ENCODE measurements at places on chromosomes 12 and 14.

DNA sequence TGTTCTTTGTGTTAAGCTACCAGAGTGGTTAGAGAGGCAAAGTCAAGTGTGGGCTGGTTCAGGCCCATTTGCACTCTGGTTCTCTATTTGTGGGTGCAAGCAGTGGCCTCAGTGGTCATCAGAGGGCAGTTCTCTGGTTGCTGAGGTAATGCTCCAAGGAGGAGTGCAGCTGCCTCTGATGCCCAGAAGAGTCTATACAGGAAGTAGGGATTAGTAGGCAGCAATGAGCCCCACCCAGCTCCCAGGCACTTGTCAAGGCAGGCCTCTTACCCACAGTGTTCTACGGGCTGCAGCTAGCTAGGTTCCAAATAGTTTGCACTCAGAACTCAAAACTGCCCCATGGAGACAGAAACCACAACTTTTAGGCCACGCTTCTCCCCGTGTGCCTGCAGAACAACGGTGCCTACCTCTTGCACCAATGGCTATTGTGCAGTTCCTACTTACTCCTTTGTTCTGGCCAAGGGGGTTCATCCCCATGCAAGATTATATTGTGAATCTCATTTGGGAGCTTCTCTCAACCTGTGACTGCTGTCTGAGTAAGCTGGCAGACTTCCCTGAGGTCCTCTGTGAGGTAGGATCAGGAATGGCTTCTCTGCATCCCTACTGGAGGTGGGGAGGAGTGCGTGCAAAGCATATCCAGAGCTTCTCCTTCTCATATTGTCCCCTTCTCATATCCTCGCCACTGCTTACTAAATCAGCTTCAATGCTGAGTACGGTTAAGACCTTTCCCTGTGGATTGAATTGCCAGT, 410.3 kb upstream of the LMO3 start:
- DNase-seq = no peak

GRCh38 chr14:100620255-100621100, 33.3 kb upstream of the BEGAIN start:
- DNase-seq = no peak

DNA sequence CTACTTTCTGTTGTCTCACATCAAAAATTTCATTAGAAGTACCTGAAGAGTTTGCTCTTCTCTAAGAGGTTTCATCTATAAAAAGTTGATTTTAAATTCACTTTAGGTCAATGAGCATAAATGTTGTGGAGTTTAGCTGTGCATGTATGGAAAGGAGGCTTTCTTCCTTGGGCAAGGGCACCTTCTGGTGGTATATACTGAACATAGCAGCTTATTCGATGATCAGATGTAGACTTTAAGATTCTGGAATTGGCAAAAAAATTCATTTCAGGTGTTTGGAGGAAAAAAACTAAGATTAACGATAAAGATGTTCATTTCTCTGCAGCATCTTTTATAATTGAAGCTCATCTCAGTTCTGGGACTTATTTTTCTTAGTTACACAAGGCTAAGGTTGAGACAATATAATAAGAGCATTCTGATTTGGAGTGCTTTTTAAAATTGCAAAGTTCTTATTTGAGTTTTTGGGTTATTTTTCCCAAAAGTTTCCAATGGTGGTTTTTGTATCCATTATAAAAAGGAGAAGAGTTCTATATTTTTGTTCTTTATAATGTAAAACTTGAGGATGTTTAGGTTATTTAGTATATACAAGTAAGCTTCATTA, 46.8 kb downstream of the TMEM117 start:
- peak; percentile 68 for DNase-seq

- no peak for DNase-seq
Measured at GRCh38 chr12:104641862-104642261, 185.1 kb downstream of the CHST11 start.

DNA sequence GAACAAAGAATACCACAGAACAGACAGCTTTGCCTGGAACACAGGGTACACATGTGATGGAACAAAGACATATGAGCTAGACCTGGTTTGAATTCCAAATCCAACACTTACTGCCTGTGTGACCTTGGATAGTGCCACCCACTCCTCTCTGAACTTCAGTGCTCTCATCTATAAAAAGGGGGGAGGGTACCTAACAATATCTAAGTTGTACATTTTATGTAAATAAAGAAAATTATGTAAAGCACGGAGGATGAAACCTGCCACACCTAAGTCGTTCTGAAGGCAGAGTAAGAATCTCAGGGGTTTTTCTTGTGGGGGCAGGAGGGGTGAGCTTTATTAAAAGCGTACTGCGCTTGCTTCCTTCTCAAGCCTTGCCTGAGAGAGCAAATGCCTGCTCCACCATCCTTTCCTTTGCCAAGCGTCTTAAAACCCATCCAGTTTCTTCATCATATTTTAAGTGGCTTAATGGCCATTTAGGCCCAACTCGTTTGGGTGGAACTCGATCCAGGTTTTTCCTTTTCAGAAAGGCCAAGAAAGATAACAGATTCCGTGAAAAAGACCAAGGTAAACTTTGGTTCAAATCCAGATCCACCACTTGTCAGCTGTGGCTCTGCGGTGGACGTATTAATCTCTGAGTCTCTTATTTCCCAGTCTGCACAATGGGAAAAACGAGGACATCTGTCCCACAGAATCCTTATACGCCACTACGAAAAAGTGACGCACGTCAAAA, 946 bp downstream of the DDX24 start:
- DNase-seq = peak; percentile 65

GRCh38 chr14:96895658-96896271, 98.6 kb downstream of the VRK1 start:
- no peak for DNase-seq

DNA sequence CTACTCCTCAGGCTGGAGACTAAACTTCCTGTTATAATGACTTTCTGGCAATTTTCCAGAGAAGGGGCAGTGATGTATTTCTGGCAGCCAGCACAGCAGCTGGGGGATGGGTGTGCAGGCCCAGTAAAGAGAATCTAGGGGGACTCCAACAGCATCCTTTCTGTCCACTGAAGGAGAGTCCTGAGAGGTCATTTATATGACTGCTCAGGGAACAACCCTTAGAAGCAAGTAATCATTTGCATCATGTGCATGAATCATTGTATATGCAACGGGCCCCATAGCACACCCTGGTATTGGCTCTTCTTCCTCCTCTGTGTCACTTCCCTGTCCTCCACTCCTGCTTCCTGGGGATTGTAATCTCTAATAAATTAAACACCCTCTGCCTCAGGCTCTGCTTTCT, 493.8 kb downstream of the RPS29 start:
- DNase-seq = no peak

- peak; percentile 87 for DNase-seq
Measured at GRCh38 chr14:95531473-95531872, 3.4 kb upstream of the GLRX5 start.

DNA sequence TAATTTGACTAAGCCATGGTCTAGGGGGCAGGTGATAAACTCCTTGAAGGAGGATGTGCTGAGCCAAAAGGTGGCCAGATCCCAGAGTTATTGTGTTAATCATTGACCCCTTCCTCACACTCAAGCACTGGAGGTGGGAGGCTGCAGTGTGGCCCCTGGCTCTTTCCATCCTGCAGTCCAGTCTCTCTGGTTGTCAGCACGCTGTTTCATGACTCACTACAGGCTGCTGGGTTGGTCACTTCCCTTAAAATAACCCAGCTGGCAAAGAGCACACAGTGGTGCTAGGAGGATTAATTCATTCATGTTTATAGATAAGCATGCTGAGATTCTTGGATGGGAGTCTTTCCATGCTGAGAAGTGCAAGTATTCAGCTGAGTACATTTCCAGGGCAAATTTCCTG, 228.9 kb downstream of the ANO2 start:
- peak; percentile 54 for DNase-seq

GRCh38 chr12:19332196-19332595, 107.1 kb upstream of the AEBP2 start:
- no peak for DNase-seq

DNA sequence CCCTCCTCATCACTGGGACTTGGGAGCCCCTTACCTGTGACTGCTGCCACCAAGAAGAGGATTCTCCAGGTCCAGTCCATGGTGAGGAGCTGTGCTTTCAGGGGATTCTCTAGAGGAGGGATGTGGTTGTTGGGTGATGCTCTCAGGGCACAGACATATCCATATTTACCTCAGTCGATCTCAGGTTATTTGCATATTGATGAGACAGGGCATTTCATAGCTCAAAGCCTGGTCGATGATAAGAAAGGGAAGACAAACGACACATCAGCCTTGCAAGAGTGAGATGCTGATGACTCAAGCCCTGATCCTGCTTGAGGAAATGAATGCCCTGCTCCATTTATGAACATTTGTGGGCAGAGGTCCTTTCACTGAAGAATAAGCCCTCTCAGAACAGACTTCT, 981.0 kb downstream of the TMEM121 start:
- DNase-seq = no peak

GRCh38 chr14:33808187-33808586, 142.7 kb downstream of the EGLN3 start:
- no peak for DNase-seq

DNA sequence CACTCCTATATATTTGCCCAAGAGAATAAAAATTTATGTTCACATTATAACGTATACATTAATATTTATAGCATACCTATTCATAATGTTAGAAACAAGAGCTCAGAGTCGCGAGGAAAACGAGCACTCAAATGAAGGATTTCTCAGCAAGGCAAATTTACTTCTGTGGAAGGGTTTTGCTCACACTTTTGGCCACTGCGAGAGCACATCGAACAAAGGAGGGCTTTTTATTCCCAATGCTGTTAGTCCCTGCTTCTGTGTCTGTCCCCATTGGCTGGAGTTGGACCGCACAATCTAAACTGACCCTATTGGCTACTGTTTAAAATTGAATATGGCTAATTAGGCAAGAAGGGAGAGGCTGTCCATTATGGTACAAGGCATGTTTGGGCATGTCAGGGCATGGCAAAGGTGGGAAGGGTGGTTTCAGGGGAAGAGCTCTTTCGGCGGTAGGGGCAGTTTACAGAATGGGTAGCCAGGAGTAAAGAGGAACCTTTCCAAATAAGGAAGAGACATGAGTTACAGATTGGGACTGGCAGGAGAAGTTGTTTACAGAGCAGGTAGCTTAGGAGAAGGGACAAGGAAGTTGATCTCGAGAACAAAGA, 702.9 kb downstream of the TRHDE start:
- DNase-seq = no peak

GRCh38 chr12:16323638-16324037, 23.8 kb upstream of the MGST1 start:
- DNase-seq = no peak

- DNase-seq = peak; percentile 98
Measured at GRCh38 chr12:122072031-122072970, 6.3 kb upstream of the MLXIP start.

DNA sequence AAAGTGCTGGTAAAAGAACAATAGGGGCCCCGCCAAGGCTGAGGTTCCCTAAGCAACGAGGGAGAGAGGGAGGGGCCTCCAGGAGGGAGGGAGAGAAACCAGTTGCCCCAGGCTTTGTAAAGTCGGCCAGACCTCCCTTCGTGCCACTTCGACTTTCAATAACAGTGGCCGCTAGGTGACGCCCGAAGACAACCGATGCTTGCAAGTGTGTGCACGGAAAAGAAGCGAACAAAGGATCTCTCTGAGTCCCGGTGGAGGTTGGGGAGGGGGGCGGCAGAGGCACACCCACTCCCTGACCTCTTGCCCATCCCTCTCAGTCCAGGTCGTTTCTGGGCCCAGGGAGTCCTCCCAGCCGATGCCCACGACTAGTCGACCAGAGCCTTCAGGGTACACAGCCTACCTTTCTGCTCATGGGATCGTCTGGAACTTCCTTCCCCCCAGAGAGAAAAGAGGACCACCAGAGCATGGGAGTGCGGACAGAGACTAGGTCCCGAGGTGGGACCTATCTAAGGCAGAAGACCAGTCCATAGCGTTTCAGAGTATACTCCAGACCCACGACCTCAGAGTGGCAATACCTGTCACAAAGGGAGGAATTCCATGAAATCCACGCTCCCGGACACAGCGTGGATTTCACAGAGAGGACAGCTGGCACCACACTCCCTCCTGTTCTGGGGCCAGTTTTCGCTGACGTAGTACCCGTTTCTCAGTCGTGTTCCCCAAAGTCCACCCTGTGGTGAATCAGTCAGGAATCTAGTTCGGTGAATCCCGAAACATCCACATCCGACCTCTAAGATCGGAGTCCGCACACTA, 262.7 kb upstream of the ALG10B start:
- DNase-seq = no peak

DNA sequence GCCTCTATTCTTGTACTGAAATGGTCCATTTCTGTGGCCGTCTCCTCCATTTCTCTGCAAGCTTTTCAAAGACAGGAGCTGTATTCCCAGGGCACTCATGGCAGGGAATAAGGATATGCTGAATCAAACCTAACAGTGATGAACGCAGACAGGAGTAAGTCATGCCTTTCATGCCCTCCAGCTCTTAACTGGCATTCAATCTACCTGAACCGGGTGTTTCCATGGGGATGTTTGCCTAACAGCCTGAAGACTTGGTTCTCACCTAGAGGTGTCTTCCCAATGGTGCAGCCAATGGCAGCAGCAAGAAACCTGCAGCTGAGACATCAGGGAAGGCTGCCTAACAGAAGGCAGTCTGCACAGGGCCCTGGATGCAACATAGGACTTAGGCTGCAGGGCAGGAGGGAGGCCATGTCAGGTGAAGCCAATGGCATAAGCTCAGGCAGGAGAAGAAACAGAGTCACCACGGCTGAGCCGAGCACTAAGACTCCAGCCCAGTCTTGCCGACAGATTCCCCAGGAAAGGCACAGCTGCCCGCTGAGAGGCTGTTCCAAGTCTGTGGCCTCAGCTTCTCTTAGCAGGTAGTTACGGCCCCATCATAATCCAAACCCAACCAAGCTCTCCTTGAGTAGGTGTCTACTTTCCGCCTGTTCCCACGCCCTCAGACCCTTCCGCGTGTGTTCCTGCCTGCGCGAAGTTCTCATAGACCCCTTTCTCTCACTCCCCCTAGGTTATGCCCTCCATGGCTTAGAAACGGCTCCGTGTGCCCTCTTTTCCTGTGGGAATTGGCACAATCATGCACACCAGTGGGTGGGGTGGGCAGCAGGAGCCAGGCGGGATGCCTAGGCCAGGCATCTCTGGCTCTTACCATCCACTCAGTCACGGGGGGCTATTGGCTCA, 44.1 kb downstream of the VWF start:
- no peak for DNase-seq
